T47D (cell line): ENCODE measurements at places on chromosomes 4 and X.

DNA sequence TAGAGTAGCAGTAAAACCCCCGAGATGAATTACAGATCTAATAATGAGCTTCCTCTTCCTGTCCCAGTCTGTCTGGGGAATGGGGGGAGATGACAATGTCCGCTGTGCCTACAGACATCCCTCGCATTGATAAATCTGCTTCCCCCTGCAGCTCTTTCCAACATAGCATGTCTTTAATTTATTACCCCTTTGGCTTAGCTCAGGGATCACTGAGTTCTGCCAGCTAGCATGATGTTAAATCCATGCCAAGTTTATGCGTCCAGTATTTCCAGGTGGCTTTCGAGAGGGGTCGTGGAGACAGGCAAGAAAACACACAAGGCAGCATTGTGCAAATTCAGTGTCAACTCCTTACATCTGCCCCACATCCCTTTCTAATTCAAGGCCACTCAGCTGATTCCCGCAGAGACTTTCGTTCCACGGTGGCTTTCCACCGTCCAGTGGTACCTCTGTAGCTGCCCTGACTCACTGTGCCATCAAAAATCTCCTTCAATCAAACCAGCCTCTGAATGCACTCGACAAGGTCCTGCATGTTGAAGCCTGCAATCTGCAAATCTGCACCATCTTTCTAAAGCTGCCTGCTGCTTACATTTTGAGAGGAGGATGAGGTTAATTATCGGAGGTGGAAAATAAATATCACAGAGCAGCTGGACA lies 75.1 kb downstream of the MXRA5 start:
- no peak for DNase-seq

- DNase-seq, result no peak
Observed at GRCh38 chr4:79330720-79331119, 4.9 kb upstream of the NAA11 start.

- DNase-seq, result no peak
Observed at GRCh38 chr4:87118421-87118820, 102.0 kb downstream of the KLHL8 start.

- DNase-seq, result peak; percentile 48
Observed at GRCh38 chr4:100421361-100421978, 96.4 kb downstream of the EMCN start.

DNA sequence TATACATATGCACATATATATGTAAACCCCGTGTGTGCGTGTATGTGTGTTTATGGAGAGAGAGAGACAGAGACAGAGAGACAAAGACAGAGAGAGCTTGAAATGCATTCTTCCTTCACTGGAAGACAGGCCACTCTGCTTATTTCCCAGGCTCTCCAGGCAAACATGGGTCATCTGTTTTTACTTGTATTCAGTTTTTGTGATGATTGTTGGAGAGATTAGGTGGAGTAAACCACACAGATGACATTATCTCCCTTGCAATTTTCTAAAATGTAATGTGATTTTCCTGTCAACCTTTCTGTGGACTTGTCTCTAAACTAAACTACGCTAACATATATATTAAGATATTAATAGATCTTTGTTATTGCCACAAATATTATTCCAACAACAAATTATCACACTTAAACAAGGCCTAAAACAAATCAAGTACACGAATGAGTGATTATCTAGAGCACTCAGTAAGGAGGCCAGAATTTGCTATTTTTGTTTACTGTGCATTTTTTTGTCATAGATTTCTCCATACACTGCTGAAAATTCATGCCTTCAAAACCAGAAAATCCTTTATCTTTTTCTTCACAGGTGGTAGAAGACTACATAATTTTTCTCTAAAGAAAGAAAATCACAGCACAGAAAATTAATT lies 251.8 kb upstream of the SLIT2 start:
- no peak for DNase-seq

DNA sequence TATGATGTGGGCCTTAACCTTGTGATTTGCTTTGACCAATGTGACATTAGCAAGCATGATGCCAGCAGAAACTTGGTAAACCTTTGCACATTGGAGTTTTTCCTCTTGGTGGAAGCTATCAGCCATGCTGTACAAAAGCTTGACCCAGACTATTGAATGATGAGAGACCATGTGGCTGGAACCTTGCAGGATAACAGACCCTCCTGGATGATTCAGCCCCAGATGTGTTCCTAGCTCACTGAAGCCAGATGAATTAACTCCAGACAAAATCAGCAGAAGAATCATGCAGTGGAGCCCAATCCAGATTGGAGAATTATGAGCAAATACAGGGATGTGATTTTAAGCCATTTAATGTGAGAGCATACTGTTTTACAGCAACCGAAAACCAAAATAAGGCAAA lies 16.8 kb downstream of the SPARCL1 start:
- DNase-seq, result no peak

GRCh38 chr4:7759216-7759615 lies 180.4 kb downstream of the AFAP1 start:
- DNase-seq, result no peak

DNA sequence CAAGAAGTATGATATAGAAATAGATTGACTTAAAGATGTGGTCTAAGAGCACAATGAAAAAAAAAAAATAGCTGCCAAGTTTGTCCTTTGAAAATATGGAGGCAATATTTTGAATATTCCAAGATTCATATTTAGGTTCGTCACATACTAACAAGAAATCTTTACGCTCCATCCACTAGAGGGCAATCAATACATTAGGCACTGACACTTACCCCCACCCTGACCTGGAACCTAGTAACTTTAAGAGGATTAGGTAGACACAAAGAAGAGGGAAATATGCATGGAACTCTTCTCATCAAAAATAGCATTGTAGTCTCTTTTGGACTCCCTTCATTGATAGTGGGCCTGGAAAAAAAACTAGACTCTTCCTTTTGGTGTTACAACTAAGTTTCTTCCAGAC lies 1108.1 kb downstream of the PCDH19 start:
- no peak for DNase-seq

GRCh38 chrX:103480526-103480925 lies 38.8 kb downstream of the RAB40A start:
- DNase-seq, result no peak

GRCh38 chr4:61918987-61919386 lies 718.9 kb downstream of the ADGRL3 start:
- no peak for DNase-seq

DNA sequence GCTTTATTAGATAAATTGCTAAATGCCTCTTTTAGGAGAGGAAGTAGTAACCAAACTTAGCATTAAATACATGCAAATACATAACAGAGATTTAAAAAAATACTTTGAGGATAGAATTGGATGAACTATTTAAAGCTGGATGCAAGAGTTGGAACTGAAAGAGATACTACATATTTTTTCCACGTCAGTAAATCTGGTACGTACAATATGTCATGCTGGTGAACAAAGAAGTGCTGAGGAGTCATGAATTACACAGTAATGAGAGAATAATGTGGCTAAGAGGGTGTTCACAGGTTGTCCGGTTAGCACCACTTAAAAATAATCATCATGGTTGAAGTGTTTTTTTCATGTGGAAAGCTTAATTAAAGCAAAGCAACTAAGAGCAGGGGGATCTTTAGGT lies 184.1 kb upstream of the FRMPD4 start:
- no peak for DNase-seq
